ENCODE measurements at places on chromosomes 3 and 15.
A peak's percentile ranks its signal among the peaks of the same experiment; 100 is the strongest.

- DNase-seq: no peak
Measured at GRCh38 chr15:50862553-50862952, 45.9 kb upstream of the AP4E1 start.

- no peak for DNase-seq
Measured at GRCh38 chr15:39125226-39125625, 455.7 kb upstream of the THBS1 start.

DNA sequence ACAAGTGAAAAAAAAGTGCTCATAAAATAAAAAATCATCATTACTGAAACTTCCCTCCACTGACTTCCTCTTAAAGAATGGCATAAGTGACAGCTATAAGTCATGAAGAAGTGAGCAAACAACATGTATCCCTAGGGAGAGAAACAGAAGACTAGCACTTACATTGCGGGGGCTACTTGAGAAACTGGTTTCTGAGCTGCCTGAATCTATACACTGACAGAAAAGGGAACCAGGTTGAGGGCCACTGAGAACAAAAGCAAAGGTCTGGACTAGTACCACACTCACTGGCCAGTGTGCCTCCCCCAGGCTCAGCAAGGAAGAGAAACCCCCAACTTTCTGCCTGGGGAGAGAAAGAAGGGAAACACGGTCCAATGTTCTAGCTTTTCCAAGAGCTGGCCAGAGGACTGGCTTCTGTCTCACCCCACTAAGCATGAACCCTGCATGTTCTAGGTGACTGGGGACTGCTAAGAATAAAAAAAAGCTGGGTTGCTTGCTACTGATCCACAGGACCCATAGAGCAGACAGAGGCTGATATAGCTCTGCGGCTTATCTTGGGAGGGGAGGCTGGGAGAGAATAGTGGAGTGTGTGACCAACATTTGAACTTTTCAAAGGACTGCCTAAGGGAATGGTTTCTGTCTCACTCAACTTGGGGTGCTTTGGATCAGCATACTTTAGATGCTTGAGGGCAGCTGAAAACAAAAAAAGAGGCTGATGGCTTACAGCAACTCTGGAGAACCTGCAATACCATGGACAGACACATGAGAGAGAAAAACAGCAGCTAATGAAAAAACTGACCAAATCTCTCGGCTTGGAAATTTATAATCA lies 8.1 kb downstream of the RAD18 start:
- DNase-seq: no peak

GRCh38 chr3:188306435-188307005 lies 152.6 kb downstream of the LPP start:
- DNase-seq: no peak

DNA sequence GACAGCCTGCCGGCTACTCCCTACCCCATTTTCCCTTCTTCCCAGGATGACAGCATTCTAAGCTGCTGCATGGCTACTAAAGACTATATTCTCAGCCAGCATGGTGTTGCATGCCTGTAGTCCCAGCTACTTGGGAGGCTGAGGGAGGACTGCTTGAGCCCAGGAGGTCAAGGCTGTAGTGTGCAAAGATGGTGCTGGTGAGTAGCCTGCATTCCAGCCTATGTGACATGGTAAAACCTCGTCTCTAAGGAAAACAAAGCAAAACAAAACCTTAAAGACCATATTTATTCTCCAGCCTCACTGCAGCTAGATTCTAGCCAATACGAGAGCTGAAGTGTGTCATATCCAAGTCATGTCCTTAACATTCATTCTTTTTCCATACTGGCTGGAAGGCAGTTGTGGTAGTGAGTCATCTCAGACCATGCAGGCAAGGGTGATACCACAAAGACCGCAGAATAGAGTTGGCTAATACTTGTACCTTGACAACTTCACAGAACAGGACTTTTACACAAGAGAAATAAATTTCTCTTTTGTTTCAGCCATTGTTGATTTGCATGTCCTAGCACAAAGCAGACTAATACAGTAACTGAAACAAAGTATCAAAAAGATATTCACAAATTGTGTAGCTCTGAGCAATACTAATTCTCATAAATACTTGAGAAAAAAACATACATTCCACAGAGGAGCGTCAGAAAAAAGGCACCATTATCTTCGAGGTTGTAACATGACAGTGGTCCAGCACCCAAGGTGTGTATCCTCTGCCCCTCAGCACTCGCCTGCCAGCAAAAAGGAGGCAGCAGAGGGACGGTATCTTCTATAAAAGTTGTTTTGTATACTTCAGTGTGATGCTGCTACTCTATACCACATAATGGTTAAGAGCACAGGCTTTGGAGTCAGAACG lies 14.8 kb downstream of the PBRM1 start:
- DNase-seq: no peak

- DNase-seq: no peak
Measured at GRCh38 chr3:152254041-152254440, 14.7 kb upstream of the MBNL1 start.

DNA sequence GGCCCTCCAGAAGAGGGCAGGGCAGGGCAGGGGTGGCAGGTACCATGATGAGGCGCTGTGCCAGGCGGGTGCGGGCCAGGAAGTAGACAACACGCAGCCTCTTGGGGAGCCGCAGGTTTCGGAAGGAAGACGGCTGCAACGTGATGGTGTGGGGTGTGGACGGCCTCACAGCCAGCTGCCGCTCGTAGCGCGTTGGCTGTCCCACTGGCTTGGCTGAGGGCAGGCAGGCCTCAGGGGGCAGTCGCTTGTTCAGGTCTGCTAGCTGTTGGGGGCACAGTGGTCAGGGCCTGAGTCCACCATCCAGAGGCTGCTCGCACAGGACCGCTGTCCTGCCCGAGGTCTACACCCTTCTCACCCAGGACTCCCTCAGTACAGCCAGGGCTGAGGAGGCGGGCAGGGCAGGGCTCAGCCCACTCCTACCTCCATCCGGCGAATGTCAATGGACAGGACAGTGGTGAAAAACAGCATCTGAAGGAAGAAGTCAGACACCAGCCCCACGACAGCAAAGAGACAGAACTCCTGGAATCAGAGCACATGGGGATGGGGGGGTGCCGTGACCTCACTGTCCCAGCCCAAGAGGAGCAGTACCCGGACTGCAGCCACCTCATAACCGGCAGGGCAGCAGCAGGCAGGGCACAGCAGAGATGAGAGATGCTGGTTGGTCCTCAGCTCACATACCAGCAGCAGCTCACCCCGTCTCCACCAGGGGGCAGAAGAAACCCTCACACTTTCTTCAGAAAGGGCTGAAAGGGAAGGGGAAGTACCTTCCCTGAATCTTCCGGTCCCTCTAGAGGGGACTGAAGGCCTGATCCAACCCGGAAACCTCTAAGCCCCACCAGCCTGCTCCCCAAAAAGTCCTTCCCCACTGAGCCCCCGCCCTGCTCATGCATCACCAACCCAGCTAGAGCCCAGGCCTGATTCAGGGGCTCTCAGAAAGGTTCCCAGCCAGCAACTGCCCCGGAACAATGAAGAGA lies 40.0 kb downstream of the PTPN23 start:
- peak; percentile 30 for DNase-seq

DNA sequence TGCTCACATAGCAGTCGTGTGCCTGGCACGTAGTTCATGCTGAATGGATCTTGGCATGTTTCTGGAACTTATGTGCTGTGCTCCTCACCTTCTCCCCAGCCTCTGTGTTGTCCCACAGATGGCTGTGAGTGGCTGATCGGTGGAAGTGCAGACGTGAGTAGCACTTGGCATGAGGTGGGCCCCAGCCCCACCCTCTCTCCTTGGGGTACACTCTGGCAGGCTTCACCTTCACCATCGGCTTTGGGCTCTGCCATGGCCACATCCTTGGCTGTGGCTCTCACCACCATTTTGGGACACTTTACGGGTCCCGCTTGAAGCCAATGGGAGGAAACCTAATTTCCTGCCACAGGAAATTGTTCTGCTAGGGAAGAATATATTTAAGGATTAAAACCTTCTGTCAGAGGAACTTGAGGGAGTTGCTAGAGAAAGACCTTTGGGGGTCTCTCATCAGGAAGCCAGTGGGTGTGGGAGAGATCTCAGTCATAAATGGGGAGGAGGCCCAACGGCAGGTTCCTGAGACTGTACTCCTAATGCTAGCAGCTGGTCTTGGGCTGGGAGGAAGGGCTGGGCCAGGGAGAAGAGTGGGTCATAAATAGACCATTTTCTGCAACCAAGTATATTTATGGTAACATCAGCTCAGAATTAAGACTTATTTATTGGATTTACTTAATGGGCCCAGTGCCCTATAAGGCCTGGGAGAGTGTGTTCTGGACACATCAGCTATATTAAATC lies 92.3 kb downstream of the SMAD3 start:
- DNase-seq: no peak

GRCh38 chr15:65096481-65097385 lies 18.3 kb downstream of the UBAP1L start:
- no peak for DNase-seq

DNA sequence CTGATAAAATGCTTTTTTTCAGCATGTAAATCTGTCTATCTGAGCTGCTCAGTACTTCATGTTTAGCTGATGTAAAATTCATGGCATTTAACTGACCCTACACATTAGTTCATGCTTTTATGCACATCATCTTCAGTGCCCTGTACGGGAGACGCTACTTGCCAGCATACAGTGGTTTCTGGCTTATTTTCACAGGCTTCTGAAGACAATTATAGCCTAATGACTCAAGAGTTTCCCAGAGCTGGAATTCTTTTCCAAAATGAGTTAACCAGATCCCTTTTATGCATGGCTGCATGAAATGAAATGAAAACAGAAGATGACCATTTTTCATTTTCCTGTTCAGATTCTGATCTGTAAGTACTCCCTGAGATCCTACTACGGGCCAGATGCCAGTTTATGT lies 1061.5 kb downstream of the ROBO2 start:
- no peak for DNase-seq

DNA sequence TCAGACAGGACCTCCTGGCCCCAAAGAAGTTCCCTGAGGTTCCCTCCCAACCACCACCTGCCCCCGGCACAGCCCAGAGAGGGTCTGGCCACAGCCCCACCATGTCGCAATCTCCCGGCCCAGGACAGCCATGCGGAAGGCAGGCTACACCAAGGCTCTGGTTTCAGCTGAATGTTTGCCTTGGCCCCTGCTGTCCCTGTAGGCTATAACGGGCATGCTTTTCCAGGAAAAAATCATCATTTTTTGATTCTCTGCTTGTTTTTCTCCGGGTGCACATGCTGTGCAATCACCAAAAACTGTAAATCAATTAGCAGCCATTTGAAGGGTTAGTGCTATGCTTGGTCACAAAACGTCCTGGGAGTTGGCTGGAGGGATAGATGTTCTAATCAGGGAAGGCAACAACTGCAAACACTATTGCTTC lies 142.7 kb upstream of the IGF1R start:
- no peak for DNase-seq

DNA sequence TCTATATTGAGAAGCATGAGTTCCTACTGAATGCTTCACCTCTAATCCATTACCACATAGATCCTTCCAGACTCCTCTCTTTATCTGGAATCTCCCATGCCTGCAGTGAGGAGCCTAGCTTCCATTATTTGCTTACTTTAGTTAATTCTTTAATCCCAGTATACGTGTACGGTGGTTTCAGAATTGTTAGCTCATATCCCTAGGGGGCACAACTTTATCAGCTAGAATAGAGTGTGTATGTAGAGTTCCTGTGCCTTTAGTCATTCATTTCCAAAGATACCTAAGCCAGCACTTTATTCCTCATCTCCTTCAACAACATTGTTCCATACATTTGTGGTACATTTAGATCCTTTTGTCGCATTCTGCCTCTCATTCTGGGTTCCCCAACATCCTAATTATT lies 226.0 kb downstream of the TJP1 start:
- DNase-seq: no peak

DNA sequence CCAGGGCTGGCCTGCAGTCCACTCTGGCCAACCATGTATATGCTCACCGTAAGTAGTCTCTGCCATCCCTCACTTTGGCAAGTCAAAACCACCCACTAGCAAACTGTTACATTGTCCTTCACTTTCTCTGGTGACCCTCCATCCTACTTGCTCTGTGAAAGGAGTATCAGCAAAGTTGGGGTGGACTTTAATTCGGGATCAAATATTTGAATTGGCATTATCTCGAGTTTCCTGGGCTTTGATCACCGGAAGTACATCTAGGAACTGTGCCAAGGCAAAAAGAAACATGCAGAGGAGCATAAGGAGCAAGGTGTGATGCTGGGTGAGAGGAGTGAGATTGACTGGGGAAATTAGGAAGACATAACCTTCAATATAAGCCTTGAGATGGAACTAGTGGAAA lies 188.9 kb upstream of the P2RY1 start:
- DNase-seq: no peak
